ENCODE measurements at places on chromosomes 7 and 10.

DNA sequence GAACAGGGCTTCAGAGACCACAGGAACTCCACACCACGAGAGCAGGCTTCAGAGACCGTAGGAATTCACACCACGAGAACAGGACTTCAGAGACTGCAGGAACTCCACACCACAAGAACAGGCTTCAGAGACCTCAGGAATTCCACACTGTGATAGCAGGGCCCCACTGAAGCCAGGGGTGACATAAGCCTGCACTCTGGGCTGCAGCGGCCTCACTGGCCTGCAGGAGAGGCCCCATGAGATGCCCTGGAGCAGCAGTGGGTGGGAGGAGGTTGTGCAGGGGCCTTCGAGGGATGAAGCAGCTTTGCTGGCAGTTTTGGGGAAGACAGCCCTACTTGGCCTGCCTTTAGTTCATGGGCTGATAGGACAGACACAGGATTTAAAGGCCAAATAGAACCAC lies 614.7 kb downstream of the PTPRN2 start:
- DNase-seq: no peak

- DNase-seq: no peak
Measured at GRCh38 chr10:113983552-113983951, 60.1 kb upstream of the ADRB1 start.

GRCh38 chr10:127123626-127124025 lies 72.8 kb downstream of the INSYN2A start:
- DNase-seq: no peak

DNA sequence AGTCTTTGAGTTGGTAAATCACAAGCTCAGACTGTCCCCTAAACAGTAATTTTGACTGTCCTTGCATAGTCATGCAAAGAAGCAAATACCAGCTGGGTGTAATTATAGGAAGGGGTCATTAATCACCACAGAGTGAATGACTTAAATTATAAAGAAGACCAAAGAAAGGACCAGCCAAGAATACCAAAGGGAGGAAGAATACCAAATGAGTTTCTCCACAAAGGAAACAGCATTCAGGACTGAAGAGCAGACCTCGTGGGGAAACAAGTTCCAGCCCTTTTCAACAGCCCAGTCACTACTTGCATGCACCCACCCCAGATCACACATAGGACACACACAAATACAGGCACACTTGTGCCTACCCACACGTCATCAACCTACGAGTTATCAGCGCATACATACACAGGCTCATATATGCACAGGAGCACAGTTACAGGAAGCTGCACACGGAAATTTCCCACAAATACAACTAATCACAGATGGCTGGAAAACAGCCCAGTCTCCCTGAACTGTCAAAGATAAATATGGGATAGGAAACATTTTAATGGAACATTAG lies 77.6 kb downstream of the DENND2A start:
- no peak for DNase-seq

- DNase-seq: no peak
Measured at GRCh38 chr7:37287131-37287855, 161.4 kb downstream of the ELMO1 start.

DNA sequence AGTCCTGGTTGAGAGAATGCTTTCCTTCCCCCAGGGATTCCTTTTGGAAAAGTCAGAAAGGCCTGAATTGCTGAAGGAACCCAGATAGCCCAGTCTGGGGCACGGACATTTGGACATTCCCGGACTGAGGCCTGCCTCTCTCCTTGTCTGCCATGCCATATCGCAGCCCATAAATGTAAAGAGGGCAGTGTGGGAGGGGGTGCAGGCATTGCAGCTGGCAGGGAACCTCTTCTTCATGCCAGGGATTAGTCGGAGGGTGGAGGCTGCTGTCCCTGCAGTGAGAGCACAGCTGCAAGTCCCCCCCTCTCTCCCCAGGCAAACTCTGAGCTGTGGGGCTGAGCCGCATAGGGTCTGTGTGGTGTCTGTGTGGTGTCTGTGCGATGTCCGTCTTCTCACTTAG lies 486.0 kb upstream of the MKI67 start:
- no peak for DNase-seq

Measured in NCI-H2227 treated with DMSO at 0.1 percent for 48 hours (cell line).